ENCODE measurements at places on chromosomes 4 and X.

- no peak for DNase-seq
These were observed 208.6 kb upstream of the SLC7A11 start for GRCh38 chr4:138450546-138451275.

- DNase-seq = no peak
These were observed 343.1 kb upstream of the FAM241A start for GRCh38 chr4:111802191-111802590.

DNA sequence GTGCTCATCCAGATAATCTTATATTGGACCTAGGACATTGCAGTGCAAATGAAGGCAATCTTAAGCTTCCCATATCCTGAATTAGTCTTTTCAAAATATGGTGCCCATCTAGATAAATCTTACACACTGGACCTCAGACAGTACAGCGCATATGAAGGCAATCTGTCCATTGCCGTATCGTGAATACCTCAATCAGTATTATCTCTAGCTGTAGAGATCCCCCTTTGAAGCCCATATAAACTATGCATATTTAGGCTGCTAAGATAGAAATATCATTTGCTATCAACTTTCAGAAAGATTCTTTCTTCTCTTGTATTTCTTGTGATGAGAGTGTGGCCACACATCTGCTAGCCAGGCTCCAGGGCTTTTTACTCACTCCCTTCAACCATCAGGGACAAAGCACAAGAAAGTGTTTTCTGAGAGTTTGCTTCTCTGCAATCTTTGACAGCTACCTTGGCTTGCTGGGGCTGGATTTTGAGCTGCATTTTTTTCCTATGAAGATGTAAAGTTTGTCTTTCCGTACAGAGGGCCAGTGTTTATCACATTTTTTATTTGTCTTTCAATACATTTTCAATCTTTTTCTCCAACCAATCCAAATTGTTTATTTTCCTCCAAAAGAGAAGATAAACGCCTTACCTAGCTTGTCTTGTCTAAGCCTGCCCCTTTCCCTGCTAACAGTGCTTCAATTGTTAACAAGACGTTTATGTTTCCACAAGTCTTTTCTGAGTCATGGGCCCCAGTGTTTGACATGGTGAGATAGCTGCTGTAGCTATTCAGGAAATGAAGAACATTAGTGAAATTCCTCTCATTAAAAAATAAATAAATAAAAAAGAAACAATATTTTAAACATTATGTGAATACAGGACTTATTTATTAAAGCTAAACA, 57.6 kb upstream of the FAT1 start:
- no peak for DNase-seq

DNA sequence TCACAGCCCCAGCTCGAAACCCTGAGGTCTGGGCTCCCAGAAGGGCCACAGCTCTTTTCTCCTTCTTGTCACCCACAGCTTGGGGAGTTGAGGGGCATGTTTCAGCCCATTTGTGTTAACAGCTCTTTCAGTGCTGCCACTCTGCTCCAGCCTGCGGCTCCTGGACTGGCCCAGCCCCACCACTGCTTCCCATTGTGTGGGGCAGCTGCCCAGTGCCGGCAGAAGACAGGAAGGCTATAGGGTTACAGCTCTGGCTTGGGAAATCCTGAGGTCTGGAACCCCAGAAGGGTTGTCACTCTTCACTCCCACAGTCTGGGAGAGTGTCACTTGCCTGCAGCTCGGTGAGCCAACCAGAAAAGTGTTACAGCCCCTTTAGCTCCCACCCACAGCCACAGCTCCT, 7.0 kb upstream of the HNRNPD start:
- DNase-seq = no peak

DNA sequence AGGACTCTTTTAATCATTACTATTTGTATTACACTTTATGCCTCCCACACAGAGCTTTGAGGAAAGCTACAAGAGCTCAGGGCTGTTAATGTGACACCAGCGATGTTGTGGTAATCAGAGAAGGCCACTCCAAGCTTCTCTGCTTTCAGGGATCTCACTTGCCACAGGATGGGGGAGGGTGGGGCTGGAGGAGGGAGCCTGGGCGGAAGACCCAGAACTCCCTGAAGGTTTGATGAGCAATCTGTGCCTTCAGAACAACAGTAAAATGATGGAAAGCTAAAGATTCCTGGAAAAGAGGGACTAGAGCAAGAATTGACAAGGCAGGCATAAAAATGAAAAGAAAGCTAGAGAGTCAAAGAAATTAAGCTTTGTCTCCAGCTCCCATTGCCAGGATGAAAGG, 75.6 kb downstream of the MAML3 start:
- DNase-seq = no peak

DNA sequence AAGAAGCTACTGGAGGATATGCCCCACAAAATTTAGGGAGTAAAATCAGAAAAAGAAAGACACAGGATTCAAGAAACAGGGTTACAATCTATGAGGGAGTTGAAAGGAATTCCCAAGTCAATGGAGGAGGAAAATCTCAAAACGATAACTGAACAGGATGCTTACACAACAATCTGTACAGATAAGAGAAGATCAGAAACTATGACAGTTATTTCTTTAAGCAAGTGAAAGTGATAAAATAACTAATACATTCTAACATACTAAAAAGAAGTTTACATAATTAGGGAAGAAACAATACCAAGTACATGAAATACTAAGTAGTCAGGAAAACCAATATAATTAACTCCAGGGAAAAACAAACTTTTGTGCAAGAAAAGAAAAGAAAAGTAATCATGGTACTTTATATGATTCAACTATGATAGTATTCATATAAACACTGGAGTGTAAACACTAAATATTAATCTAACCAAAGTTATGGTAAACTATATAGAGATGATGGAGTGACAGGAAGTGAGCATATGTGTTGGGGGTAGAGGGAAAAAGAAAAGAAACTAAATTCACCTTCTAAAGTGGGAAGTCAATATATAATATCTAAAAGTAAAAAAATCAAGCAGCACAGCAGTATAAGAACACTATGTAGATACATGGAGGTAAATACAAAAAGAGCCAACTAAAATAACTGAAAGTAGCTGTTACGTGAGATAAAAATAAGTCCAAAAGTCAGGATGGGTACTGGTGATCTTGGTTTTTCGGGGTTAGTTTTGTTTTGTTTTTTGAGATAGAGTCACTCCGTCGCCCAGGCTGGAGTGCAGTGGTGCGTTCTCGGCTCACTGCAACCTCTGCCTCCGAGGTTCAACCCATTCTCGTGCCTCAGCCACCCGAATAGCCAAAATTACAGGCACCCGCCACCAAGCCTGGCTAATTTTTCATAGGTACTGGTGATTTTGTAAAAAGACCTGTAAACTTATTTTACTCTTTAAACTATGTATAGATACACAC, 99.3 kb downstream of the TEX11 start:
- DNase-seq = no peak

DNA sequence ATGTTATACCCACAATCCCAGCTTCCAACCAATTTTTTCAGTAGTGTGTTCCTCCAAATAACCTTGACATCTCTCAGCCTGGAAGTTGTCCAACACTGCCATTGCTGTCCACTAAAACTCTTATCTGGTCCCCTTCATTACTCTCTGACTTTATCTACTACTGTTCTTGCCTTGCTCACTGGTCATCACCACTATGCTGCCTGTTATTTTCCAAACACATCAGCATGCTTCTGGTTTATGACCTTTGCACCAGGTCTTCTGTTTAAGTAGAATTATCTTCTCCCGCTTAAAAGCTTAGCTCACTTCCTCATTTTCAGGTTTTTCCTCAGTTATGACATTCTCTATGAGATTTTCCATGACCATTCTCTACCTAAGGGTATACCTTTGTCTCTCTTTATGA, 5.5 kb downstream of the ELMOD2 start:
- DNase-seq = no peak

GRCh38 chr4:145167887-145168286, 12.5 kb downstream of the OTUD4 start:
- no peak for DNase-seq

DNA sequence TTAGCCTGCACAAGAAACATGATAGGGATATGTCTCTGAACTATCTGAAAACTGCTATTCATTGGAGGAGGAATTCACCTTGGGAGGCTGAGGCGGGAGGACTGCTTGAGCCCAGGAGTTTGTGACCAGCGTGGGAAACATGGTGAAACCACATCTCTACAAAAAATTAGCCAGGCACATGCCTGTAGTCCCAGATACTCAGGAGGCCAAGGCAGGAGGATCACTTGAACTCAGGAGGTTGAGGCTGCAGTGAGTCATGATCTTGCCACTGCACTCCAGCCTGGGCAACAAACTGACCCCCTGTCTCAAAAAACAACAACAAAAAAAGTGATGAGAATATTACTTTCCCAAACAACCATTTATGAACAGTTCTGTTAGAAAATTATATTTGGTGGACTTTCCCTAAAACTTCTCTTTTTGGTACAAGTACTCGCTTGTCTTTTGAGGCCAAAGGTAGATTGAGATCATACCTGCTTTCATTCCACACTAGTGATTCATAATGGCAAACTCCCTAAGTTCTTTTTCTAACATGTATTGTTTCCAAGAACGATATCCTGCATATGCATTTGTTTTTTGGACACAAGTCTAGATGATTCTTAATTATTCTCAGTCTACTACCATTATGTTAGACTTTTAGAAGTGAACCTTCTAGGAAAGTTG, 33.4 kb downstream of the METTL14 start:
- no peak for DNase-seq

GRCh38 chrX:19785647-19786046, 101.8 kb downstream of the SH3KBP1 start:
- no peak for DNase-seq

DNA sequence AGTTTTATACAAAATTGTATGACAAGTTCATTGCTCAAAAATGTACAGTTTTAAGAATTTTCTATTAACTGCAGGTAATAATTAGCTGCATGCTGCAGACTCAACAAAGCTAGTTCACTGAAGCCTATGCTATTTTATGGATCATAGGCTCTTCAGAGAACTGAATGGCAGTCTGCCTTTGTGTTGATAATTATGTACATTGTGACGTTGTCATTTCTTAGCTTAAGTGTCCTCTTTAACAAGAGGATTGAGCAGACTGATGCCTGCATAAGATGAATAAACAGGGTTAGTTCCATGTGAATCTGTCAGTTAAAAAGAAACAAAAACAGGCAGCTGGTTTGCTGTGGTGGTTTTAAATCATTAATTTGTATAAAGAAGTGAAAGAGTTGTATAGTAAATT, 131.0 kb downstream of the TET2 start:
- DNase-seq = no peak
